ENCODE measurements at places on chromosomes 1 and 21. TPM values are rescaled to one million over a fixed set of nuclear protein-coding genes. Genes with fewer than 3 reads are reported as not detected.

DNA sequence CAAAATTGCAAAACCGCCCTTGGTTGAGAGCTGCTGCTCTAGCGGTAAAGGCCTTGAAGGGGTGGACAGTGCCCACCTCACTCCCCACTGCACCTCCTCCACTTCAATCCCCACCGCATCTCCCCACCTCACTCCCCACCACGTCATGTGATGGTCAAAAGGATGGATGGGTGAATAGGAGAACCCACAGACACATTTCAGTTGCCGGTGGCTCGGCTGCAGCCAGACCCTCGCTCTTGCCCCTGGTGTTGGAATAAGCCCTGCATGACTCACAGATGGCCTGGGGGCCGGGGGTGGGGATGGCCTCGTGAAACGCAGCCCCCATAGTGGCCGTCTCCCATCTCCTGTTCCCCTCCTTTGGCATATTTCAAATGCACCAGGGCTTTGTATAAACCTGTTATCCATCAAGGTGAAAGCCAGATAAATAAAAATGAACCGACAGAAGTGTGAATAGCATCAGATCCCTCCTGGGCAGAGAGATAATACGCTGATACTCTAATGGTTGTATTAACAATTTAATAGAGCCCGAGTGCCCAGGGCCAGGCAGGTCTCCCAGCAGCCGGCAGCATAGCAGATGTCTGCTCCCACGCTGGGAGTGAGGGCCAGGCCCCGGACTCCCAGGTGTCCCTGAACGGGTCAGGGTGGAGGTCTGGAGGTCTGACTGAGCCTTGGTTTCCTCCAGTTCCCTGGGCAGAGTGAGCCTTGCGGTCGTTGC is 300.3 kb downstream of the NPHP4 start:
- ATAC-seq, result no peak

GRCh38 chr1:67646145-67647035 is 38.6 kb upstream of the GADD45A start:
- peak; percentile 77 for ATAC-seq

DNA sequence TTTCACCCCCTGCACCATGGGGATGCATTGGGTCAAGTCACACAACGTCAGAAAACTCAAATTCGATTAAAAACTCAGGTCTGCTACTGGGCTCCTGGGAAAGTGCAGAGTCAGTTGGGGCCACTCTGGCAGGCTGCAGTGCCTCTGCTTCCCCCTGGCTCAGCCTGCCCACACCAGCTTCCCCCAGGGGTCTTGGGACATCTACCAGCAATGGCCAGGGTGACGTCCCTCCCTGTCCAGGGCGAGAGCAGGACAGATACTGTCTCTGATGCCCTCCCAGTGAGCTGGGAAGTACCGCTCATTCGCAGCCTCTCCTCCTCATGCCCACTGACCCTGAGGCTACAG is 106.2 kb upstream of the COL6A1 start:
- ATAC-seq, result no peak

GRCh38 chr1:161265305-161265704 is 6.8 kb downstream of the PCP4L1 start:
- ATAC-seq, result no peak

DNA sequence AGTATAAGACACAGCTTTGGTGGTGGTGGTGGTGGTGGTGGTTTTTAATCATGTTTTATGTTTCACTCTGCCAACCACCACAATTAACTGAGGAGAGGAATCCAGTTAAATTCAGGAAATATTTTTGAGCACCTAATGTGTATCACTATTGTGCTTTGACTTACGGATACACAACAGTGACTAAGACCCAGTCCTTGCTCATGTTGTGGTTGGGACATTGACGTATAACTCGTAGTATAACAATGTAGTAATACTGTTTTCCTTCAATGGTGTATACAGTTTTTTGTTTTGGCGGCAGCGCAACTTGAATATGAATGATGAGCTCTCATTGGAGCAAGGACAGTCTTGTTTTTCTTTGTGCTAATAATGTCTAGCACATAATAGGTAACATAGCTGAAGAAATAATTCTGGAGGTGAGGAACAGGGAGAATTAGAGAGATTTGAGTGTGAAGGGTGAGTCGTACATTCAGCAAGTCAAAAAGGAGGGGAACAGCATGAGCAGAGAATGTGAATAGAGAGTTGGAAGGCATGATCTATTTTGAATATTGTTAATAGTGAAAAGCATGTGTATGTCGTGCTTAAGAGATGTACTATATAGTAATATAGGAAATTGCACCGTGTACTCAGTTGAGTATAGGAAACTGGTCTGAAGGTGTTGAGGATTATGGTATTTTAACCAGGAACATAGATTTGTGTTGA is 5.5 kb downstream of the CACYBP start:
- no peak for ATAC-seq

KTI12 gene
- total RNA-seq, result 15.1 TPM

SLC25A33 gene
- total RNA-seq, result 7.7 TPM

DNA sequence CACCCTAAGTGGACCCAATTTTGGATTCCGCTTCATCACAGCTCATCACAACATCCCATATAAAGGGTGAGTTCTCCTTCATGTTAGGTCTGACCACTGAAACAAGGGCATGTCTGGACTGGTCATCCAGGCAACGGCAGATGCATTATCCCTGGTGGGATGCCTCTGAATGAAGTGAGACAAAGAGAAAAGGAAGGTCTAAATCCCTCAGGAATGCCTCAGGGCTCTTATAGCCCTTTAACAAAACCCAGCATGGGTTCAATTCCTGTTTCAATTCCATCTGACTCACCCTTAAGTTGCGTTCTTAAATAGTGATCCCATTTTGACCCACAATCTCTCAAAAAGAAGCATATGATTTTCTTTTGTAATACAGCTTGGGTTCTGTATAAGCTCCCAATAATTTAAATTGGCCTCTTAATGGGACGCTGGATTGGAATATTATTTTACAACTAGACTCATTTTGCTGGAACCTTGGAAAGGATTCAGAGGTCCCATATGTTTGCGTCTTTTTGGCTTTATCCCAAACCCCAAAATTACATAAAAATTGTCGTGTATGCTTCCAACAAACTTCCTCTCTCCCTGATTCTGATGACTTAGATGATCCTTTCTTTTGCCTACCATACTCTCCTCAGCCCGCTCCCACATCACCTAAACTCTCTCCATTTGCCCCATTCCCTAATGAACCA is 287.4 kb upstream of the ZP4 start:
- peak; percentile 20 for ATAC-seq

- peak; percentile 84 for ATAC-seq
Measured at GRCh38 chr1:67855961-67856360, 22.7 kb upstream of the GNG12 start.

DNA sequence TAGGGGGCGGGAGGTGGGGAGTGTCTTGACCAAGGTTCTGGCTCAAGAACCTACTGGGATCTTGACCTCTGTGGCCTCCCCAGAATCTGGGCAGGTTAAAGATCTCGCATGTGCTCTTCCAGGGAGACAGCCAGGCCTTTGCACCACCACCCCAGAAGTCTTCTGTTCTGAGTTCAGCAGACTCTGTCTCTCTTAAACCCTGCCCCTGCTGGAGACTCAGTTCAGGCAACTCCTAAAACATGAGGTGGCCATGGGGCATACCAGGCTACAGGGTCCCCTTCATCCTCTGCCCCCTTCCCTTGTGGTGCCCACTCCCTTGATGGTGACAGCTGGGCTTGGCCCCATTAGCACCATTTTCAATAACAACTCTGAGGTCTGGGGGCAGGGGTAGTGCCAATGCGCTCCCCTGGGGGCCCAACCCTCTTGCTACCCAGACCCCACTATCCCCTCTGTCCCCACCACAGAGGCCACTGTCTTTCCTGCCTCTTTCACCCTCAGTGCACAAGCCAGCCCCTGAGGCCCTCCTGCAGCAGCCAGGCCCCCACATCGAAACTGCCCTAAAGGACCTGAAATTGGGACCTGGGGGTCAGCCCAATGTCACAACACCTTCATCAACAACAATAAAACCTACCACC is 132.7 kb upstream of the RUNX3 start:
- no peak for ATAC-seq

DNA sequence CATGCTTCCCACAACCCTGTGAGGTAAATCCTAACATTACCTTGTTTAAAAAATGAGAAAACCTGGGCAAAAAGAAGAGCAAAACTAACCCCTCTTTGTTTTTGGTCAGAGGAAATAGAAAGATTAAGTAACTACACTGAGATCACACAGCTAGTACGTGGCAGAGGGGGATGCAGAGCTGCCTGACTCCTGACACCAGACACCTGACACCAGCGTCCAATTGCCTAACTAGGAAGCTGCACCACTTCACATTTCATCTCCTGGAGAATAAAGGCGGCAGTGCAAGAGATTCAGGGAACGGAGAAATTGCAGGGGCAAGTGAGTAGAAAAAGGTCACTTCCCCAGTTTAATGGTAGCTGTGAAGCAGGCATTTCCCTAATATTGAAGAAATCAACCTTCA is 229.3 kb upstream of the PTBP2 start:
- no peak for ATAC-seq

ECM1 gene
- 1.7 TPM for total RNA-seq

DNA sequence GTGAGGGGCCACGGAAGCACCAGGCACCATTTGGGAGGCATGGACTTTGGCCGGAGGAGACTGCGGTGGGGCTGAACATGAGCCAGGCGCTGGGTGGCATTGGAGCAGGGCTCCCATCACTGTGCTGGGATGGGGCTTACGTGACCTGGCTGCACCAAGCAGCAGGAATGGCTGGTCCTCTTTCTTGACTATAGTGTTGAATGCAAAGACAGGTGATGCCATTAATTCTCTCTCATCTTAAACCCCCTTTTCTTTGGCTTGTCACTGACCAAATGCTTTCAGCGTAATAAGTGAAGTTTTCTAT is 447.9 kb downstream of the CAMTA1 start:
- ATAC-seq, result no peak

DNA sequence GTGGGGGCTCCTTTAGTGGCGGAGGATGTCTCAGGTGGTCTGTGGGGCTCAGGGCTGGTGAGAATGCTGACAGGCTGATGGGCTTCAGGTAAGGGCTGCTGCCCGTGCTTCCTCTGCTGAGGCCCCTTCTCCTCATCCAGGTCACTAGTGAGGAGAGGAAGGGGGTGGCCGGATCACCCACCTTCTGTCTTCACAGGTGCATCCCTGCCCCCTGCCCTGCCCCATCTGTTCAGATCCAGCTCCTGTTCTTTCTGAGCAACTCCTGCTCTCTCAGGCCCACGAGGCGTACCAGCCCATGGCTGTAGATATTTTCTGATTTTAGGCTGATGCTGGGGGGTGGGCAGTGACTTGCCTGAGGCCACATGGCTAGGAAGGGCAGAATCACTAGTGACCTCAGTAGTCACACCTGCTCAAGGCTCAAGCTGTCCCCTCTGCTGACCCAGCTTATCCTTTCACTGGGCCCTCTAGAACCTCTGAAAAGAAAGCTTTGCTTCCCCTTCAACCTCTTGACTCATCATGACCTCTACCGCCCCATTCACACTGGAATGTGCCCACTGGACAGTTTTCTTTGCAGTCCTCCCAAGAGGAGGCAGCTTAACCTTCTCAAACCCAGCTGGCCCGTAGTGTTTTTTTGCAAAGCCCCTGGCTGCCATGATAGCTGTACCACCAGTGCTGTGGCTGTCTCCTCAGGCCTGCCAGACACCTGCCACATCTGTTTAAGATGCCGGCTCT is 14.8 kb downstream of the DCST2 start:
- ATAC-seq, result no peak

GRCh38 chr21:38297194-38297631 is 40.4 kb downstream of the KCNJ15 start:
- ATAC-seq, result peak; percentile 36

SPATA46 gene
- 0.57 TPM for total RNA-seq

DNA sequence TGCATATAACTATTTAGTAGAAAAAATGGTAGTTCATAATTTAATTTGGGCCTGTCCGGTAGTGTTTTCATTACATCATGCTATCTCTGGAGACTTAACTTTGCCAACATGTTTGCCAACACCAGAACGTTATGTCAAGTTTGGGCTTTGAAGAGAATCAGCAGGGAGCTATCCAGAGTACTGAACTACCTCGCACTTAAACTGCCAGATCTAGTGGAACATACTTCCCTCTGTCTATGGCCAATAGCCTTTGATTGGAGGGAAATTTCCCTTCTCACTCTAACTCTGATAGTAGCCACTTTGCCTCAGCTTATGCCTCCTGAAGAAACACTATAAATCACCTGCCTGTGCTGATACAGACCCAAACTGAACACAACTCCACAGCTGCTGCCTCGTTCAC is 10.0 kb downstream of the LRRC53 start:
- peak; percentile 54 for ATAC-seq

GRCh38 chr21:38468989-38469388 is 29.3 kb downstream of the ERG start:
- no peak for ATAC-seq

HEYL gene
- total RNA-seq, result 8.4 TPM

DNA sequence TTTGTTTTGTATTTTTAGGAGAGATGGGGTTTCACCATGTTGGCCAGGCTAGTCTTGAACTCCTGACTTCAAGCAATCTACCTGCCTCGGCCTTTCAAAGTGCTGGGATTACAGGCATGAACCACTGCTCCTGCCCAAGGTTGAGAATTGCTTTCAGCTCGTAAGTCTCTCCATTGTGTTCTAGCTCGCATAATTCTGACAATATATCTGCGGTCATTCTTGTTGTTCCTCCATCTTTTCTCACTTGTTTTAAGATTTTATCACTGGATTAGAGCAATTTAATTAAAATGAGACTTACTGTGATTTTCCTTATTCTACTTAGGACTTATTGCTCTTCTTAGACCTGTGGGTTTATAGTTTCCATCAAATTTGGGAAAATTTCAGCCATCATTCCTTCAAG is 102.9 kb downstream of the AHCTF1 start:
- ATAC-seq, result no peak

DNA sequence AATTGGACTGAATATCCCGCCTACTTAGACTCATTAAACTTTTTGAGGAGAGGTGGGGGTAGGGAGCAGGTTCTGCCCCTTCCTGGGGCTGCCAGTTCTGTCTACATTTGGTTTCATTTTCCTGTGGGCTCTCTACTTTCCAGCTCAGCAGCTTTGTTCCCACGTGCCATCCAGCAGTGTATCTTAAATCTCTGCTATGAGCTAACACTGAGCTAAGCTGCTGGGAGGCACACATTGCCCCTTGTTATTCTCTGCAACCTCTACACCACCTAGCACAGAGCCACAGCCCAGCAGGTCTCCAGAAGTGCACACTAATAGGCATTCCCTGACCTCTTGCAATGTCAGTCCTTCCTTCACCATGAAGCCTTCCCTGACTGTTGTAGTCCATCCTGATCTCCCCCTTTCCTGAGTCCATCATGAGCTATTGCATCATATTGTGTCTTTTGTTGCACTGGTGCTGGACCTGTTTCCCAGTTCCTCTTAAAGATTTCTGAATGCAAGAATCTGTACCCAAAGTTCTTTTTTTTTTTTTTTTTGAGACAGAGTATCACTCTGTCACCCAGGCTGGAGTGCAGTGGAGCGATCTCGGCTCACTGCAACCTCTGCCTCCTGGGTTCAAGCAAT is 28.7 kb upstream of the NRDC start:
- peak; percentile 48 for ATAC-seq

DNA sequence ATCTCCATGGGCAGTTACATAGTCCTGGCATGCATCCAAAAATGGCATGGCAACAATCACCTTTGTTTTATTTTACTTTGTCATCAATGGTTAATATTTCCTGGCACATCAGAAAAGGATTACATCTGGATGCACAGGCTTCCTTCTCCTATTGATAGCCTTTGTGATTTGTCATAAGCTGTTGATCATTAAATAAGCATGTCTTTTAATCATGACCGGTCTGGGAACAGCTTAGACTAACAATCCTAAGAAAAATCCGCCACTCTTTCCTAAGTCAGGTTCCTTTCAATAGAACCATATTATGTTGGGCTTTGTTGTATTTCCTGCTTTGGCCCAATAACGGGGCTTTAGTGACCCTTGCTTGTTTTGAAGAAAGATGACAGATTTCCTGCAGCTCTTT is 330.6 kb downstream of the DUSP10 start:
- no peak for ATAC-seq

CIART gene
- total RNA-seq, result 14.2 TPM

KCNA3 gene
- total RNA-seq, result not detected
